ENCODE measurements at places on chromosomes 11 and 22. TPM values are rescaled to one million over a fixed set of nuclear protein-coding genes. Genes with fewer than 3 reads are reported as not detected.

DNA sequence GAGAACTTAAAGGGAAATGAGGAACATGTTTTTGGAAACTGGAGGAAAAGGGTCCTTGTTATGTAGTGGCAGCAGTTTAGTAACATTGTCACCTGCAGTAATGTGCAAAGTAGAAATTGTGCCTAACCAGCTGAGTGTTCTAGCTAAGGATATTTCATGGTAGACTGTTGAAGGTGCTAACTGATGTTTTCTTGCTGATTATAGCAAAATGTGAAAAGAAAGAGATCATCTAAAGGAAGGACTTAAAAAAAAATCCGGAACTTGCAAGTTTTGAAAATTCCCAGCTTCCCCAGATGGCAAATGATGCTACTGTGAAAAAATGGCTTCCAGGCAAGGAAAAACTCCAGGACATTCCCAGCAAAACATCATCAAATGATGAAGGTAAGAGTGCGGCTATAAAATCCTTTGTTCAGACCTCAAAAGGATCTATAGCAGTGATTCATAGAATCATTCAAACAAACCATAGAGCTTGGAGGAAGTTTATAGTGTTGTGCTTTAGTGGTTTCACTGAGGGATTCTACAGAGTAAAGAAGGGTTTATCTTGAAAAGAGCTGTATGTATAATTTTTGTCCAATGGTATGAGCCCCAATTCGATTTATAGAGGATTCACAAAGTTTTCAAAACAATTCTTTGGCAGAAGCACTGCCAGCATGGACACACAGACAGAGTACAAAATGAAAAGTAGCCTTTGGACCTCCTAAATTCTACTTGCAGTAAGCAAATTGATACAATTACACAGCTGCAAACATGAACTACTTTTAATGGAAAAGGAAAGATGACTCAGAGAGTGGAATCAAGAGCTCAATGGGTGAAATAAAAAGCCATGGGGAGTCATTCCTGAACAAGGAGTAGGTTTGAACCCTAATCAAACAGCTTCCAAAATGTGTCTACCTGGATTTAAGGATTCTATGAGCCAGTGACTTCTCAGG, 4.3 kb upstream of the TRIM44 start:
- no peak for DNase-seq

GRCh38 chr11:102734650-102735049, 9.9 kb upstream of the MMP8 start:
- no peak for DNase-seq

IL17REL gene
- total RNA-seq: not detected

GRCh38 chr11:57049749-57050148, 61.0 kb downstream of the OR5AK2 start:
- no peak for DNase-seq

DNA sequence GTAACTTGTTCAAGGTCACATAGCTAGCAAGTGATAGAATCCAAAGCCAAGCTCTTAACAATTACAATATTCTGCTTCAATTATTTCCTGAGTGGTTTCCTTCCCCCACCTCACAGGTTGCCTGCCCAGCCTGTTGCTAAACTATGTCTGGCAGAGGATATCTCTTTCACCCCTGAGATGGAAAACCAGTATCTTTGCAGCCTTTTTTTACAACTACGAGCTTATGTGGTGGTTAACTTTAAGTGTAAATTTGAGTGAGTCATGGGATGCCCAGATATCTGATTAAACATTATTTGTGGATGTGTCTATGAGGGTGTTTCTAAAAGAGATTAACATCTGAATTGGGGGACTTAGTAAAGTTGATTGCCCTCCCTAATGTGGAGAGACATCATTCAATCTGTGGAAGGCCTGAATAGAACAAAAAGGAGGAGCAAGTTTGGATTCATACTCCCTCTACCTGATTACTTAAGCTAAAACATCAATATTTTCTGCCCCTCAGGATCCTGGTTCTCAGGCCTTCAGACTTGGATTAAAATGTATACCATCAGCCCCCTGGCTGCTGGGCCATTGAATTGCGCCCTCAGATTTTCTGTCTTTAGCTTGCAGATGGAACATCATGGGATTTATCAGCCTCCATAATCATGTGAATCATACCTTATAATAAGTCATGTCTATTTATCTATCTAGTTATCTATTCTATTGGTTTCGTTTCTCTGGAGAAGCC, 911.9 kb downstream of the METTL15 start:
- no peak for DNase-seq

DLG2 gene
- 19.5 TPM for total RNA-seq

DUSP8 gene
- 6.0 TPM for total RNA-seq

MFRP gene
- not detected for total RNA-seq

GRCh38 chr11:16925561-16926065, 88.6 kb downstream of the PLEKHA7 start:
- DNase-seq: no peak

DNA sequence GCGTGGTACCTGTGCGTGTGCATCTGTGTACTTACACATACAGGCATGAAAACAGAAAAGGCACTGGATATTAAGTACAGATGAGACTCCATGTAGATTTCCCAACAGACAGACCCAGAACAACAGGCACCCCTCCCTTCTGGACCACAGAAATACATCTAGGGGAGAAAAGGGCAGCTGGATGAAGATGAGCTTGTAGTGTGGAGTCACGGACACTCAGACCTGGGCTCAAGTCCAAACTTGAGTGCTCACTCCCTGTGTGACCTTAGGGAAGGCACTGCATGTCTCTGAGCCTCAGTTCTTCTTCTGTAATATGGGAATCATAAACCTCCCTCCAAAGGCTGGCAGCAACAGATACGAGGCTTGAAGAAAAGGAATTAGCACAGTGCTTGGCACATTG, 108.9 kb downstream of the GALNT18 start:
- no peak for DNase-seq

DNA sequence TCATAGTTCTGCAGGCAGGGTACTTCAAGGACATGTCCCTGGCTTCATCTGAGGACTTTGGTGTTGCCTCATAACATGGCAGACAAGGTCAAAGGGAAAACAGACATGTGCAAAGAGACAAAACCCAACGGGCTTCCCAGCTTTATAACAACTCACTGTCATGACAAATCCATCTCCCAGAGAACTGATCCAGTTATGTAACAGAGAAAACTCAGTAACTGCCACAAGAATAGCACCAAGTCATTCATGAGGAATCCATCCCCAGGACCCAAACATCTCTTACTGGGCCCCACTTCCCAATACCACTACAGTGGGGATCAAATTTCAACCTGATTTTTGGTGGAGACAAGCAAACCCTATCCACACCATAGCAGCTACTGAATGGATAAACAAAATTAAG, 13.0 kb downstream of the OR52N4 start:
- DNase-seq: no peak

DNA sequence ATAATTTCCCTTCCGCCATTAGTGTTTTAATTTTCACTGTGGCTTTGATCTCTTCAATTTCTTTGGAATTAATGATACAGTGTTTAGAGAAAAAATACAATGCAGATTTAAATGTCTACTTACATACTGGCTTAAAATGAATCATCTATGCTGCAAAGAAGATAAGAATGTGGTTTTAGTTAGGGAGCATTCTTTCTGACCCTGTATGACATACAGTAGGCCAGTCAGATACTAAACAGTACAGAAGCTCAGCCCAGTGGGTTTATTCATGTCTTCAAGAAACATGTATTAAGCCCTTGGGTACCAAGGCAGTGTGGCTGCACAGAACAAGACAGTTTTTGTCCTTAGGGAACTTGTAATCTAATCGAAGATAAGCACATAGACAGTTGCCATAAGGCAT, 268.8 kb downstream of the DDX10 start:
- no peak for DNase-seq

DNA sequence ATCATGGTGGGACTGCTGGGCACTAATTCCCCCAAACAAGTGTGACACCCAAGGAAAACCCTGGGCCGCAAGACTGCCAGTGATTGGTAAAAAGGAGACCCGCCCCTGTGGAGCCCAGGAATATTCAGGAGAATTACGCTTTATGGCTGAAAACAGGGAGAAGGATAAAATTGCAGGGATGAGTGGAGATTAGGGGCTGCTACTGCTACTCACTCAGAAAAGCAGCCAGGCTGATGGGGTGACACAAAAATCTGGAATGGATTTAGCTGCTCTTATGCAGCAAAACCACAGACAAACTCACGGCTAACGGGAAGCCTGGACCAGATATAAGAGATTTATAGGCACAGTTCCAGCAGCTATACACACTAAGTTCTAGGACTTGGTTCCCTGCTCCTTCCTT, 4.4 kb upstream of the FBXO3 start:
- no peak for DNase-seq

DNA sequence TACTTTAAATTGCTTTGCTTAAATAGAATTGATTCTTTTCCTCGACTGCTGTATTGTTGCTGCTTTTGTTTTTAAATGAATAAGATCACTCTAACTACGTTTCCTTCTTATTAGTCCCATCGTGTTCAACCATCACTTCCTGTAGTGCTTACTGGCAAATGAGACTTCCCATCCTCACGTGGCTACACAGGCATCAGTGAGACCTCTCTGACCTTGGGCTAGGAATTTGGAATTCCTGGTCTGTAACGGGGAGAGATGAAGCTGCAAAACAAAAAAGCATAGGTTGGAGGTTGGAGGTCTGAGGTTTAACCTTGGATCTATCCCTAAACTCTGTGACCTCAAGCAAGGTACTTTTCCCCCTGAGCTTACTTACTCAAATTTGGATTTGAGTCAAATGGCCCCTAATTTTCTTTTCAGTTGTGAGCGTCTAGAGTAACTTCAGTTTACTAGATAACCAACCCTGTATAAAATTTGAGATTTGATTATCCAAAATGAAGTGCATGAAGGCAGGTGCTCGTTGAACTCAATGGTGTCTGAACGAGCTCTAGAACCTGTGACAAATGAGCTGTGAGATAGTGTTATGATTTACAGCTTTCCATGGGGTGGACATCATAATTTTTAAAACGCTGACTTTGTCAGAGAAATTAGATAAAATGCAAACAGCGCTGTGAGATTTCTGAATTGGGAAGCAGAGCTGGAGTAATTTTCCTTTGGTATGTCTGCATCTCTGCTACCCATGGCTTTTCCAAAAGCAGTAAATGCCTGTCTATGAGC, 151.2 kb downstream of the DBX1 start:
- DNase-seq: no peak

- no peak for DNase-seq
Observed at GRCh38 chr11:94066901-94067429, 45.8 kb downstream of the HEPHL1 start.
